ENCODE measurements at places on chromosomes 4 and X.

GRCh38 chr4:7971159-7971631 lies 31.5 kb upstream of the AFAP1 start:
- DNase-seq, result no peak

GRCh38 chr4:8904666-8905065 lies 33.0 kb upstream of the HMX1 start:
- no peak for DNase-seq

GRCh38 chr4:183142571-183143550 lies 43.8 kb downstream of the WWC2 start:
- DNase-seq, result no peak

DNA sequence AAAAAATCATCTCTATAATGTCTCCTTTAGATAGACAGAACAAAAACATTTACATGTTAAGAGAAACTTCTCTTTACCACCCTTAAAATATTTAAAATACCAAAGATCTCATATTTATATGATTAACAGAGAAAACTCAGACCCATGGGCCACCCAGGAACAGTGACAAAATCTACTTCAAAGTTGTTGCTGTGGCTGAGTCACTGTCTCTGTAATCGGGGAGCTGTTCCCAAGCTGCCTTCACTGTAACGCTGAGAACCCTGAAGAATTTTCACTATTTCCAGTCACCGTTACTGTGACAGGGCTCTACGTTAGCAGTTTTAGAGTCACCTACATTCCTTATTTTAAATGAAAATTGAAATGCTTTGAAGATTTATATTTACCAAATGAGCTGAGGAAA lies 9.0 kb upstream of the DAPP1 start:
- no peak for DNase-seq

DNA sequence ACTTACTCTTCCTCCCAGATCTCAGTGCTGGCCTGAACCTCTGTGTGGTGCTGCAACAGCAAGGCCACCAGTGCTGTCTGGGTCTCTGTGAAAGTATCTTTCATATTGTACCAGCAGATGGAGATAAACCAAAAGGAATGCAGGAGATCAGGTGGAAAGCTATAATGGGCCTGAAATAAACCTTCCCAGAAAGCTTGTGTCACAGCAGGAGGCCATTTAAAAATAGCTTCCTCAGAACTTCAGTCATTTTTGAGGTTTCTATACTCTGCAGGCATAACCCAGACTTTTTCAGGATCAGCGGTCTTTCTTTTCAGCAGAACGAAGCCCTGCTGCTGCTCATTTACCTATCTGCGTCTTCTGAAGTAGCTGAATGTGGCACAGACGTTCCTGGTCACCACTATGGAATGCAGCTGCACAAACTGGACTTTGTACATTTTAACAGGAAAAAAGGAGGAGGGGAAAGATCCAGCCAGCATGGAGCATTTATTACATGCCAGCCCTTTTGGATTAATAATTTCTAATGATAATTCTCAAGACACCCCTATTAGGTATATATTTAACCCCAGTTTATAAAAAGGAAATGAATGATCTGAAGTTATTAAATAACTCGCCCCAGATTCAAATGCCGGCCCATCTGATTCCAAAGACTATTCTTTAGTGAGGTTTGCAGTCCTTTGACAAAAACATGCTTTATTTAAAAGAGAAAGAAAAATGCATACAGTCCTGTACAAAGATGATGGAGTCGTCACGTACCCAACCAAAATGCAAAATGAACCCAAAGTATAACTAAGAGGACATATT lies 119.7 kb downstream of the NFKB1 start:
- DNase-seq, result peak; percentile 32

- DNase-seq, result no peak
Observed at GRCh38 chr4:129364747-129365452, 268.9 kb downstream of the C4orf33 start.

GRCh38 chr4:187732524-187732923 lies 263.0 kb upstream of the ZFP42 start:
- no peak for DNase-seq

DNA sequence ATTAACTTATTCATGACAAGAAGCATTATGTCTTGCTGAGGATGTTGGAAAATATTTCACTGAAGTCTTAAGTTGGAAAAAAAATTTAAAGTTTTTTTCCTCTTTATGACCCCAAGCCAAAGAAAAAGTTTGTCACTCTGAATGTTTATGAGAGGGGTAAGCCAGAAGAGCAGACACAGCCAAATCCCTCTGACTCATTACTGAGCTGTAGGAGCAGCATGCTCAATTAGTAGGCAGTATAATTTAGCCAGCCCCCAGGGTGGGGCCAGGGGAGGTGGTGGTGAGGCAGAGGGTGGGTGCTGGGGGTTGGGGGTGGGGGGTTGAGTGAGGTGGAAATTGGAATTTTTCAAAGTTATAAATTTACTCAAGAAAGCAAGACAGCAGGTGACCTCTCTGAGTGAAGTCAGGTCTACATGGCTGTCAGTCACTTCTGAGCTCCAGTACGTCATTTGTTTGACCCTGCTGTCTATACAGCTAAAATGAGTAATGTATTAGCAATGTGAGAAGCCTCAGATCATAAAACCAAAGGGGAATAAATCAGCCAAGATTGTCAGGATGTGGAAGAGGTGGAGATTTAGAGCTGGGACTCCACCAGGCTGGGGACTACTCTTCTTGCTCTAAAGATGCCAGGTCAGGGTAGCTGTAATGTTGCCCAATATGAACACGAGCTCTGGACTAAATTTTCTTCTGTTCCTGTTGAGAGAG lies 98.8 kb upstream of the NDP start:
- DNase-seq, result no peak

DNA sequence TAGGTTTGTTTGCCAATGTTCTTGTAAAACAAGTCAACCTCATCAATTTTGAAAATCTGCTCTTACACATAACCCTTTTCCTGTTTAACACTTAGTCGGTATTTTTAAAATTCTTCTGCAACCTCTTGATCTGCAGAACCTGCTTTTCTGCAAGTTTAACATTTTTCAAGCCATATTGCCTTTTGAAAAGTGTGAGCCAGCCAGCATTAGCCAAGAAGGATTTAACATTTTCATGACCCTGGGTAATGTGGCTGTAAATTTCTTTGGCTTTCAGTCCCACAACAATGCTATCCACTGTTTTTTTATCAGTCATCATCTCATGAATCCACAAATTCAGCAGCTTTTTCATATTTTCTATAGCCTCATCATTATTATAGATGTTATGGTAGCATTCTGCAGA lies 956.5 kb downstream of the FAT4 start:
- DNase-seq, result no peak

GRCh38 chr4:152972821-152973628 lies 36.9 kb downstream of the FHDC1 start:
- DNase-seq, result no peak

DNA sequence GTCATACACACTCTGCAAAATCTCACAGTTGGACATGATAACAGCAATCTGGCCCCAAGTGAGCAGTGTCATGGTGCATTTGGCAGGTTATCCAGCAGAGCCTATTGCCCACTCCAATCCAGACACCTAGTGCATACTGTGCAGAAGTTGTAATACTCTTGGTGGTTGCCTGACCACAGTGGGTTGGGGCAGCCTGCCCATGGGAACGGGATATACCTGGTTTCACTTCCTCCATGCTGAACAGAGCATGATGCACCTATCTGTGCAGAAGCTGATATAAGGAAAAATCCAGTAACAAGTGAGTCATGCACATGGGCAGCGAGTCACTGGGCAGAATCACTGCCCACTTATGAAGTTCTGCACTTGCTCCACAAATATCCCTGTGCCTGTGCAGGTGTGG lies 105.3 kb upstream of the IGSF1 start:
- no peak for DNase-seq

GRCh38 chrX:40278340-40279090 lies 180.8 kb upstream of the BCOR start:
- DNase-seq, result no peak

- no peak for DNase-seq
Observed at GRCh38 chr4:123017636-123018395, 95.4 kb upstream of the NUDT6 start.

- DNase-seq, result no peak
Observed at GRCh38 chrX:66676413-66676812, 37.5 kb upstream of the EDA2R start.

- DNase-seq, result no peak
Observed at GRCh38 chr4:152206646-152207377, 329.1 kb downstream of the FBXW7 start.

DNA sequence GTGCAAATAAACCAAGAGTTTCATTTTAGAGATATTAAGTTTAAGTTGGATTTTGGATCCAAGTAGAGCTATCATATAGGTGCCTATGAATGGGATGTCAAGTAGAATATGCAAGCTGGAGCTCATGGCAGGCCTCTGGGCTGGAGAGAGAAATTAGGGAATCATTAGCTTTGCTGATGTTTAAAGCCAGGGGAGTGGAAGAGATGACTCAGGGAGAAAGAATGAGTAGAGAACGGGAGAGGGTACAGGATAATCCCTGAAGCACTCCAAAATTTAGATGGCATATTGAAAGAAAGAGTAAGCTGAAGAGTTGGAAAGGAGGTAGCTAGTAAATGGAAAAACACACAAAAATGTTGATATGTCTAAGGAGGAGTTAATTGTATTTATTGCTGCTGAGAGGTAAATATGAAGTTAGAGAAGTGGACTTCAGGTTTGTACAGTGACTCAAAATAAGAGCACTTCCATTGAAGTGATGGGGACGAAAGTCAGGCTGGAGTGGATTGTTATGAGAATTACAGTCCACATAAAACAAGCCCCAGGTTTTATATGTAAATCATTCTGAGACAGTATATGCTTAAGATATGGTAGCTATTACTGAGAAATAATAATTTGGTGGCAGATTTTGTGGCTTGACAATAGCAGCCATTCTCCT lies 72.5 kb upstream of the GRXCR1 start:
- no peak for DNase-seq

GRCh38 chrX:147737690-147738089 lies 174.0 kb upstream of the FMR1 start:
- DNase-seq, result no peak

- no peak for DNase-seq
Observed at GRCh38 chr4:3836756-3837601, 70.8 kb downstream of the ADRA2C start.

GRCh38 chr4:60296386-60296785 lies 903.7 kb upstream of the ADGRL3 start:
- DNase-seq, result no peak

DNA sequence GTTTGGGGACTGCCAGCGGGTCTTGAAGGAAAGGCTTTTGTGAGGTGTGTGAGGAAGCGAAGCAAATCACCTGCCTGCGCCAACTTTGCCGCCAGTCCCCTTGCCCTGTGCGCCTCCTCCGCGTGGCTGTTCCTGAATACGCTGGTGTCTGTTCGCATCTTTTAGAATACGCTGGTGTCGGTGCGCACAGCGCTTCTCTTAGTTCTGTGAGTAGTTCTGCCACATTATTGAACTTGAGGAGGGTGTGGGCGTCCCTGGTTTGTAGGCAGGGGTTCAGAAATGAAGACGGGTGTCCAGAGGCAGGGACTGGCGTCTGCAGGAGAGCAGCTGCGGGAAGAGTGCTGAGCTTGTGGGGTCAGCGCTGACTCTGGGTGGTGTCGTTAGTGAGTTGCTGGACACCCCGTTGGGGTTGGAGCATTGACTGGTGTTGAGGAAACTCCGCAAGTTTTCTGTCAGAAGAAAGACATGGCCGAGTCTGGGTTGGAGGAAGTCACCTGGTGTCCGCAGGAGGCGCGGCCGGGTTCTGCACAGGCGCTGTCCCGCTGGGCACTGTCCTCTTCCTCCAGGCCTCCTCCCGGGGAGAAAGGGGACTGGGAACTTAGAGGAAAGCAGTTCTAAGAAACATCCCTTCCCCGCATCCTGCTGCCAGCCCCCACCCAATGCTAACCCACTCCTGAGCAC lies 930 bp downstream of the ZNF718 start:
- no peak for DNase-seq

- DNase-seq, result no peak
Observed at GRCh38 chr4:159282944-159283343, 180.1 kb downstream of the RAPGEF2 start.

DNA sequence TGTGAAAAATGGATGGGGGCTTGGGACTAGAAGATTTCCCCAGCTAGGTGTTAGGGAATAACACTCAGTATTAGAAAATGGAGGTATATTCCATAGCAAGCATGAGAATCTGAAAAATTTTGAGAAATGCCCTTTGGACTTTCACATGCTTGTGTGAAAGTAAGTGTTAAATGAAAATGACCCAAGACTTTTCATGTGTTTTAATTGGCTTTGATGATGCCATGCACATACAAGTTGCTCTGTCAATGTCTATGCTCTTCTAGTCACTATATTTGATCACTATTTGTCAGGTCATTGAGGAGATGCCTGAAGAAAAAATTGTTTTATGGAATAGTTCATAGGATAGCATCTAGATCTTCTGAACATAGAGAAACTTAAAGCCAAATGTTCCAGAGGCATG lies 147.6 kb downstream of the SH2D1A start:
- no peak for DNase-seq

DNA sequence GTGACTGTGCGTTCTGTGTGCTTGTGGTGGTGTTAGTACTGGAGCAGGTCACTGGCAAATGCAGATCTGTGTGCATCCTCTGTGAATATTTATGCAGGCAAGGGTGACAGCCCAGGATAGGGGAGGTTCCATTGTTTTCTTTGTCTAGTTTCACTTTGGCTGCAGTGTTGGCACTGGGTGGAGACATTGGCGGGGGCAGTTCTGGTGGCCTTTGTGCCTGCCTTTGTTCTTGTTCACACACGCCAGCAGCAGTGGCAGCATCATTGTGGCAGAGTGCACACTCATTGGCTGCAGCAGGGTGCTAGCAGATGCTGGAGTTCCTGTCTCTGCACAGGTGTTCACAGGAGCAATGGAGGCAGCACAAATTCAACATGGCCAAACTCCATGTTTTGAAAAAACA lies 495.3 kb downstream of the UBE2NL start:
- no peak for DNase-seq

DNA sequence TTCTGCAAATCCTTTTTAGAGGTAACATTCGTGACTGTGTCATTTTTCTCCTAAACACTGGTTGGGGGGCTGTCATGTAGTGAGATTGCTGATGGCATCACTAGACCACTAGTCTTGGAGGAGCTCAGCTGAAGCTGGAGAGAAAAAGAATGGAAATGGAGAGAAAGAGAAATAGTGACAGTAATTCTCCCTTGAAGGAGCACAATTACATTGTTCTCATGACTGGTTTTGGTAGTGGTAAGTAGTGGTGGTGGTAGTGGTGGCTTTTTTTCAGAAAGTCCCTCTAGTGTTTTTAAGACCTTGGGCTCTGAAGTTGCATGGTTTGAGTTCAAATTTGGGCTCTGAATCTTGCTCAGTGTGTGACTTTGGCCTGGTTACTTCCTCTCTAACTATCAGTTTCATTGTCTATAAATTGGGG lies 99.8 kb downstream of the LARP7 start:
- DNase-seq, result peak; percentile 32

DNA sequence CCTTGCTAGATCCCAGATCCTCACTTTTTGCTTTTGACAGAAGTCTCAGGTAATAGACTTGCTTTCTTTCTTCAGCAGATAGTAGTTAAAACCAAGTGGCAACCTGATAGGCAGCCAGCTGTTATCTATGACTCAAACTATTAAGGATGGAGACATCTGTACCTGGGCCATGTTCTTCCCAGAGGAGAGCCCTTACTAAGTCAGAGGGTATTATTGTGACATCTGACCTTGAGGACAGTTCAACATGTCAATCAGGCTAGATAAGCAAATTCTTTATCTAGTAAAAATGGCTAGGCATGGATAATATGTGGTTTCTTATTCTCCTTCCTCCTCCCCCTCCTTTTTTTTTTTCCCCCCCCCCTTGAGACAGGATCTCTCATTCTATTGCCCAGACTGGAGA lies 39.2 kb downstream of the TRIM2 start:
- DNase-seq, result no peak

Data from GM13977 (cell line).